ENCODE measurements at places on chromosomes 3 and 15.
A peak's percentile ranks its signal among the peaks of the same experiment; 100 is the strongest.

GRCh38 chr15:90154861-90155626 is 46.1 kb upstream of the SEMA4B start:
- DNase-seq = peak; percentile 81

DNA sequence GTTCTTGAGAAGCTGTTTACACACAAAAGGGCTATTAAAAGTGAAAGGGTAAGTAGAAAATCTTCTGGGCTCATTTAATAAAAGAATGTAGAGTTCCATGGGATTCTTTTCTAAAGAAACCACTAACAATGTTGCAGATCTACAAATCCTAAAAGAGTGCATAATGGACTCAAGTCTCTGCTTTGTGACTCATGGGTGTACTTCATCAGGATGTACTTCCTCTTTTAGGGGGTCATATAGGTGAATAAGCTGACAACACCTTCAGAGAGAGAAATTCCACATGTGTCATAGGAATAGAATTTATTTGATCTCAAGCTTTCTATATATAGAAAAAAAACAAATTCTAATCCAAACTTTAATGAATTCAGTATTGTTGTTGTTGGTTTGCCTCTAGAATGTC is 355.5 kb downstream of the TIGIT start:
- DNase-seq = no peak

- DNase-seq = no peak
Observed at GRCh38 chr3:42718338-42718737, 15.7 kb upstream of the HHATL start.

DNA sequence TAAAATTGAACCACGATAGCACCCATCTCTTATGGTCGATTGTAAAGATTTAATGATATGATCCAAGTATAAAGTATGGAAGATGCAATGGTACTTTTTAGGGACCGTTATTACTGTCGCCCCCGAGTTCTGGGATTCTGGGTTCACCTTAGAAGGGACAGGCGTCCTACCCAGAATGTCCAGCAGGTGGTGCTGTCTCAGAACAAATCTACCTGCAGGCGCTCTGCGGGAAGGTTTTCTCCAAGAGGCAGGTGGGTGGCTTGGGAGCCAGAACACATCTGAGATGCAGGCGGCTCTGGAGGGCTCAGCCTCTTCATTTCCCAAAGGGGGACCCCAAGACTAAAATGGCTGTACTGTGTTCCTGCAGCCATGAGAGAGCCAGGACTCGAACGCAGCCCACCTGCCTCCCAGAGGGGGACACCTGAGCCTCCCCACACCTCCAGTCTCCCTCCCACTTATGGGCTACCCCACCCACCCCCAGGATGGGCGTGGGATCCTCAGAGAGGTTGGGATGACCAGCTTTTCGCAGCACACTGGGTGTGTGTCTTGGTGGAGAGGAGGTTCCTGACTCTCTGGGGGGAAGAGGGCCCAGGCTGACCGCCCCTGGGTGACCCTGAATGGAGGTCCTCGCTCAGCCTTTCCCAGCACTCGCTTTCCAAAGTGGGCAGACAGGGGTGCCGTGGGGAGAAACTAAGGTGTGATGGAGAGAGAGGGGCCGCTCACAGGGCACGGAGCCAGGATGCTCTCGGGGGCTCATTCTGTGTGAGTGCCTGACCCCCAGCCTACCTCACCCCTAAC is 28.1 kb upstream of the CORO2B start:
- peak; percentile 55 for DNase-seq

Data from inflammatory macrophage treated with lipopolysaccharide for 4 hours (primary cell).